ENCODE measurements at places on chromosomes 5 and 9. TPM values are rescaled to one million over a fixed set of nuclear protein-coding genes. Genes with fewer than 3 reads are reported as not detected.

- no peaks in the 10 kb centered on the region for H3K27me3 ChIP-seq
- no peak for DNase-seq
- peaks cover 3% of the 10 kb centered on the region for H3K4me1 ChIP-seq
- H3K36me3 ChIP-seq: no peaks in the 10 kb centered on the region
Measured at GRCh38 chr5:145554399-145554798, 280.7 kb downstream of the PRELID2 start.

DNA sequence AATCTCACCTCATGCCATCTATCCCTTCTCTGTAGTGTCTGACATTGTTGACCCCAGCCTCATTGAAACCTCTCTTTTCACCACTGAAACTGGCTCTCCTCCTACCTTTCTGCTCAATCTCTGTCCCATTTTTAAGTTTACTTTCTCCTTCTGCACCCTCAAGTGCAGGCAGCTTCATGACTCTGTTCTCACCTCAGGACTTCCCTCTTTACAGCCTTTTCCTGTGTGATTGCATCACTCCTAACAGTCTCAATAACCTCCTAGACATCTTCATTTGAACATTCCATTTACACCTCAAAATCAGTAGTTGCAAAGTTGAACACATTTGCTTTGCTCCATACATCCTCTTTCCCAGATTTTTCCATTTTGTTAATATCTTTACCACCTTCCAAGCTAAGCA, 172.1 kb downstream of the RASEF start:
- H3K27ac ChIP-seq: no peak overlapping the region
- H3K36me3 ChIP-seq: no peaks in the 10 kb centered on the region
- DNase-seq: no peak

GRCh38 chr9:1920386-1920785, 94.8 kb upstream of the SMARCA2 start:
- peaks cover 8% of the 10 kb centered on the region for H3K4me1 ChIP-seq
- H3K36me3 ChIP-seq: no peaks in the 10 kb centered on the region
- no peaks in the 10 kb centered on the region for H3K27me3 ChIP-seq
- H3K27ac ChIP-seq: no peak overlapping the region
- no peak overlapping the region for H3K4me3 ChIP-seq

Gene GDA
- total RNA-seq: not detected

- peak; percentile 53 for DNase-seq
- H3K4me3 ChIP-seq: no peak overlapping the region
- no peaks in the 10 kb centered on the region for H3K36me3 ChIP-seq
- H3K27me3 ChIP-seq: no peaks in the 10 kb centered on the region
Measured at GRCh38 chr5:149857499-149857898, 87.1 kb downstream of the PDE6A start.

DNA sequence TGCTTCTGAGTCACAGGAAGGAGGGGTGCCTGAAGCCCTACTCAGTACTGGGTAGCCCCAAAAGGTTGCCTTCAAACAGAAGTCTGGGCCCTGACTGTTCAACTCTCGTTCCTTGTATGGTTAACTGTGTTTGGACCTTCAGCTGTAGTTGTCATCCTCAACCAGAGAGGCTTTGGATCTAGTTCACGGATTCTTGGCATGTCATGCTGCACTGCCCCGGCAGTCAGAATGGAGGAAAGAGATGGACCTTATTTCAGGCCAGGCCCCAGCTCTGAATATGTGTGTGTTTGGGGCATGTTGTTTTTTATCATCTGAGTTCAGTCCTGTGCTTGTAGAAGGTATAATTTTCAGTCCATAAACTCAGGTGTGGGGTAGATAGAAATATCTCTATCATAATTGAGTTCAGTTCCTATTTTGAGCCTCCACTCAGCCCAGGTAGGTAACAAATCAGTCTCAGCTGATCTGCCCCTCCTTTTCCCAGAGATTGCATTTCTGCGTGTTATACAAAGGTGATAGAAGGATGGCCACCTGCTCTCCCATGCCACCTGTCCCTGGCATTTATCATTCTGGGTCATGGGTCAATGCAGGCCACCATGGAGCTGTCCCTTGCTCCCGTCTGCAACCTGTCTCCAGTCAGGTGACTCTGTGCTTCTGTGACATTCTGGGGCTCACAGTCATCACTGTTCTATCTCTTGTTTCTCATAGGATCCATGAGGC, 127.5 kb upstream of the CPEB4 start:
- H3K36me3 ChIP-seq: no peaks in the 10 kb centered on the region
- no peak overlapping the region for H3K27ac ChIP-seq
- no peak overlapping the region for H3K4me3 ChIP-seq
- no peak for DNase-seq

DNA sequence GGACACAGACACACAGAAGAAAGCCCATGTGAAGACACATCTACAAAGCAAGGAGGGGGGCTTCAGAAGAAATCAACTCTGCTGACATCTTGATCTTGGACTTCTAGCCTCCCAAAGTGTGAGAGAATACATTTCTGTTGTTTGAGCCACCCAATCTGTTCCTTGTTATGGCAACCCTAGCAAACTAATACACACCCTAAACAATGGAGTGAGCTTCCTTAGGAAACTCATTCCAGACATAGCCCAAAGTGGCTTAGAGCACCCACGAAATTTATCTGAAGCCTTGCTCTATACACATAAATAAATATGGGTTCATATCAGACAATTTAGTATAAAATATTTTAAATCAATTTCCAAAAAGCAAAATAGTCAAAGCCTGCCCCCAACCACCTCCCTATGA, 7.6 kb upstream of the TBC1D2 start:
- H3K27ac ChIP-seq: no peak overlapping the region
- no peak overlapping the region for H3K4me3 ChIP-seq
- H3K36me3 ChIP-seq: no peaks in the 10 kb centered on the region
- no peaks in the 10 kb centered on the region for H3K4me1 ChIP-seq
- DNase-seq: no peak

DNA sequence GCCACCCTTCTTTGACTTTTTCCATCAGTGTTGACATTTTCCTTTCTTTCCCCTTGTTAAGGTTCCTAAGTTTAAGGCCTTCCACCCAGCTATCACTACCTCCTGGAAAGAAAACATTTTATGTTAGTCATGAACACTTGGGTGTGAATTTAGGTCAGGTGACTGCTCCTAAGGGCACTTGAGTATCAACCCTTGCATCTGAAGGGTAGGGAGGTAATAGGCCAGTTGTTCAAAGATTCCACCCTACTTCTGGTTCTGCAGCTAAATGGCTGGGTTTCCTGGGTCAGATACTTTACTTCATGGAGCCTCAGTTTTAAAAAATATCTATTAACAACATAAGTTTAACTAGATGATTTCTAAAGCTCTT, 49.1 kb upstream of the OSMR start:
- H3K4me1 ChIP-seq: peaks cover 8% of the 10 kb centered on the region
- no peak for DNase-seq
- no peaks in the 10 kb centered on the region for H3K27me3 ChIP-seq
- no peak overlapping the region for H3K27ac ChIP-seq

- no peak overlapping the region for H3K4me3 ChIP-seq
- H3K27ac ChIP-seq: no peak overlapping the region
- DNase-seq: peak; percentile 18
- no peaks in the 10 kb centered on the region for H3K36me3 ChIP-seq
- H3K27me3 ChIP-seq: no peaks in the 10 kb centered on the region
Measured at GRCh38 chr5:128403333-128403732, 134.7 kb downstream of the FBN2 start.

DNA sequence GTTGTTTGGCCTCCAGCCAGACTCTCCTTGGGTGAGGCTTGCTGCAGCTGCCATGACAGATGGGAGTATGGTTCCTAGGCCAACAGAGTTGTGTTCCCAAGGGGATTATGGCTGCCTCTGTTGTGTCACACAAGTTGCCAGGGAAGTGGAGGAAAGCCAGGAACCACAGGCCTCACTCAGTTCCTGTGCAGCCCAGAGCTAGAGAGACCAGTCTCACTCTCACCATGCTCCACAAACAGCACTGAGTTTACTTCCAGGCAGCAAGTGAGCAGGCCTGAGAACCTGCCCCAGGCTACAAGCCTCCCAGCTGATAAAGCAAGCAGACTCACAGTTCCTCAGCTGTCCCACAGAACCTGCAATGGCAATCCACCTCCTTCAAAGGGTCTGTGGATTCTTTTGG, 273.6 kb upstream of the TAS2R1 start:
- no peak overlapping the region for H3K27ac ChIP-seq
- DNase-seq: no peak

DNA sequence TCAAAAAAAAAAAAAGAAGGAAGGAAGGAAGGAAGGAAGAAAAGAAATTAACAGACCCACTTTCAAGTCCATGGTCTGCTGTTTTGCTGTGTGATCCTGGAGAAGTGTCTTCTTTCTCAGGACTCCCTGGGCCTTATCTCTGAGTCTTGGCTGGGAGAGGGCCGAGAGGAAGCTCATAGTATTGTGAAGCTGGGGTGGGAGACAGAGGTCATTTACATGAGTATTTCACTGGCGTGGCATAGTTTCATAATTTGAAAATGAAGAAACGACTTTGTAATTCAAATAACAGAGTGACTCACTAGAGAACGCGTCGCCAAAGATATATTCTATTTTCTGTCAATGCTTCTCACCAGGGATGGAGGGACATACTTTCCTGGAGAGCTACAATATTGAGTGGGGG, 2.4 kb upstream of the C9orf50 start:
- H3K27me3 ChIP-seq: no peaks in the 10 kb centered on the region
- H3K4me3 ChIP-seq: no peak overlapping the region
- no peaks in the 10 kb centered on the region for H3K36me3 ChIP-seq
- peaks cover 23% of the 10 kb centered on the region for H3K4me1 ChIP-seq
- DNase-seq: no peak

Gene CDH10
- total RNA-seq: 1.4 TPM

Gene AMBP
- total RNA-seq: not detected

DNA sequence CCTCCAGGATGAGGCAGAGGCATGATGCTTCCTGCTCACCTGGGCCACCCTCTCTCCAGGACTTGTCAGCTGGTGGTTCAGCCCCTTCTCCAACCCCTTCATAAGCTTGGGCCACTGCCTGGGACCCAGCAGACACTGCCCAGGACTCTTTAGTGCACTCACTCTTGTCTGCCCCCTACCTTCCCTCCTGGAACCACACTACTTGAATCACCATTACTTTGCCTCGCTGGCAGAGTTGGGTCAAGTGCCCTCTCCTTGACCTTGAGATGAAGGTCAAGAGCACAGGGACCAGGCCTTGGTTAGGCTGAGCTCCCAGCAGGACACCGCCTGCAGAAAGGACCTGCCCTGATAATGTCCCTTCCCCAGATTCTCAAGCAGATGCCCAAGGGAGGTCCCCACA, 8.5 kb upstream of the ENDOG start:
- no peak overlapping the region for H3K4me3 ChIP-seq
- no peaks in the 10 kb centered on the region for H3K27me3 ChIP-seq
- peaks cover 11% of the 10 kb centered on the region for H3K36me3 ChIP-seq

- no peak overlapping the region for H3K4me3 ChIP-seq
- no peaks in the 10 kb centered on the region for H3K27me3 ChIP-seq
- no peak overlapping the region for H3K27ac ChIP-seq
- no peaks in the 10 kb centered on the region for H3K4me1 ChIP-seq
- H3K36me3 ChIP-seq: peaks cover 8% of the 10 kb centered on the region
- DNase-seq: no peak
Measured at GRCh38 chr9:131625508-131625787, 80.1 kb downstream of the PRRT1B start.

DNA sequence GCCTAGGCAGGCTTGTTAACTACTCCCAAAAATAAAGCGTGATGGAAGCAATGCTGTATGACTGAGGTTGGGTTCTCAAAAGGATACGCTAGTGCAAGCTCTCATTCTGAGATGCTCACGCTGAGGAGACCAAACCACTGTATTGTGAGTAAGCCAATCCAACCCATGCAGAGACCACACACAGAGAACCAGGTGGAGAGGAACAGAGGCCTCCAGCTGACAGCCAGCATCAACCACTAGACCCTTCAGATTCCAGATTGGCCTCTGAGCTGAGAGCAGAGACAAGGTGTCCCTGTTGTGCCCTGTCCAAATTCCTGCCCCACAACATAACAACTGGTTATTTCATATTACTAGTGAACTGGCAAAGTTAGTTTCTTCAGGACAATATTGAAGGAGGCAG, 4.5 kb downstream of the TSTD2 start:
- no peak overlapping the region for H3K27ac ChIP-seq
- no peak for DNase-seq
- H3K4me1 ChIP-seq: no peaks in the 10 kb centered on the region
- no peaks in the 10 kb centered on the region for H3K27me3 ChIP-seq

Gene PCDHB8
- total RNA-seq: 7.7 TPM

- no peaks in the 10 kb centered on the region for H3K4me1 ChIP-seq
- no peaks in the 10 kb centered on the region for H3K36me3 ChIP-seq
- no peak overlapping the region for H3K27ac ChIP-seq
Measured at GRCh38 chr5:153559926-153560325, 69.5 kb downstream of the GRIA1 start.

Gene DAP
- total RNA-seq: 95.9 TPM

- no peak overlapping the region for H3K4me3 ChIP-seq
- H3K4me1 ChIP-seq: no peaks in the 10 kb centered on the region
- no peaks in the 10 kb centered on the region for H3K27me3 ChIP-seq
- no peaks in the 10 kb centered on the region for H3K36me3 ChIP-seq
- H3K27ac ChIP-seq: no peak overlapping the region
Measured at GRCh38 chr9:76859860-76860259, 46.1 kb downstream of the PRUNE2 start.

GRCh38 chr9:24616863-24617262, 71.2 kb upstream of the IZUMO3 start:
- DNase-seq: no peak
- H3K27me3 ChIP-seq: no peaks in the 10 kb centered on the region
- H3K36me3 ChIP-seq: no peaks in the 10 kb centered on the region
- no peak overlapping the region for H3K27ac ChIP-seq
- no peaks in the 10 kb centered on the region for H3K4me1 ChIP-seq

- no peak for DNase-seq
- no peaks in the 10 kb centered on the region for H3K27me3 ChIP-seq
Measured at GRCh38 chr5:99033014-99033900, 104.5 kb upstream of the CHD1 start.

DNA sequence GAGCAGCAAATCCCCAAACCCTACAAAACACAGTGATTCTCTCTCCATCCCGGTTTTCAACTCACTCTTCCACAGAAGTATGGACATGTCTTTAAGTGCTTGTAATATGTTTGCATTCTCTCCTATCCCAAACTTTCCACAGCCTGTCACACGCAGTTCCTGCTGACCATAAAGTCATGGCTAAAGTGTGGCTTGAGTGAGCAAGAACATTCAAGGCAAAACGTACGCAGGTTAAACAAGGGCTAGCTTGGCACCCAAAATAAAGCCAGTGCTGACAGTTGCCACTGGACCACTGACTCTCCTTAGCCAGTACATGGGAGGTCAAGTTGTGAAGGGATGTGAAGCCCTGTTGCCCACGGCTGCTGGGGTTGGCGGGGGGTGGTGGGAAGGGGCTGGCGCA, 211.1 kb upstream of the IRX1 start:
- no peaks in the 10 kb centered on the region for H3K4me1 ChIP-seq
- H3K36me3 ChIP-seq: no peaks in the 10 kb centered on the region
- H3K4me3 ChIP-seq: no peak overlapping the region
- no peak overlapping the region for H3K27ac ChIP-seq
- no peak for DNase-seq

GRCh38 chr5:104569621-104570020, 1007.0 kb upstream of the NUDT12 start:
- no peaks in the 10 kb centered on the region for H3K36me3 ChIP-seq
- no peak for DNase-seq
- no peak overlapping the region for H3K4me3 ChIP-seq
- H3K27me3 ChIP-seq: no peaks in the 10 kb centered on the region
- no peak overlapping the region for H3K27ac ChIP-seq

All from A673 (cell line).